ENCODE measurements at places on chromosomes 5 and 9.

GRCh38 chr9:70607926-70608325 is 193.5 kb upstream of the KLF9 start:
- DNase-seq = no peak

DNA sequence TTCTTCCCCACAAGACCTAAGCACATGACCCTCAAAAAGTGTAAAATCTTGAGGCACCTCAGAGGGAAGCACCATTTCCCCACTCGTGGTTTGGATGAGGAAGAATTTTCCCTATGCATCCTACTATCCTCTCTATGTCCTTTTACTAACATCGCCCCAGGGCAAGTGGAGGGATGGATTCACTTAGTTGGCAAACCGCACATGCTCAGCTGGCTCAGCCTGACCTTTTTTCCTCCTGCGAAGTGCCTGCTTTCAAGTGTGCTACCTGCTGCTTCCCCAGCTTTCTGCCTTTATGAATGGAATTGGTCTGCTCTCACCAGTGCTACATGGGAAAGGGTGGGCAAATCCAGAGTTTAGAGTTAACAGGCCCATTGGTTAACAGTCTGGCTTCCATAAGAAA is 56.6 kb upstream of the IFNK start:
- DNase-seq = no peak

DNA sequence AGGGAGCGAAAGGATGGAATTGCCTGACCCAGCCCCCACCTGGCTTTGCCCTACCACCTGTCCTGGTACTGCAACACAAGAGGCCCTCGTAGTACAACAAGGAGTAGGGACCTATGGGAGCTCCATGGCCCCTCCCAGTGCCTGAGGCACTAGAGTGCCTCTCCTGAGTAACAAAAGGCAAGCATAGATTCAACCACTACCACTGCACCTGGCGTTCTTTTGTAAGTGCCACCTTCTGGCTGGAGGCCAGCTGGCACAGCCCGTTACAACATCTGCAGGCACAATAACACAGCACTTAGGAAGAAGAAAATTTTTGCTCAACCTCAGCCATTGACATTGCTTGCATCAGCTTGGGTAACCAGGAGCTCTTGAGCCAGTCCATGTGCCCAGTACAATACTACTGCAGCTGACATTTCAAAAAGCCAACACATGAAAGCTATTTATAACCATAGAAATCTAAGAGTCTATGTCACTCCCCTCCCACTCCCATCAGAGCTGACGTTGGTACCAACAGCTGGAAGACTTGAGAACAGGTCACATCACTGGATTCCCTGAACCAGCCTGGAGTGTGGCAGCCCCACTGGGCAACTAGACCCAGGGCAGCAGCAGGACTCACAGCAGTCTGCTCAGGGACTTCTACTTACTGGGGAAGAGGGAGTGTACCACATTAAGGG is 17.7 kb upstream of the FAM174A start:
- DNase-seq = no peak

DNA sequence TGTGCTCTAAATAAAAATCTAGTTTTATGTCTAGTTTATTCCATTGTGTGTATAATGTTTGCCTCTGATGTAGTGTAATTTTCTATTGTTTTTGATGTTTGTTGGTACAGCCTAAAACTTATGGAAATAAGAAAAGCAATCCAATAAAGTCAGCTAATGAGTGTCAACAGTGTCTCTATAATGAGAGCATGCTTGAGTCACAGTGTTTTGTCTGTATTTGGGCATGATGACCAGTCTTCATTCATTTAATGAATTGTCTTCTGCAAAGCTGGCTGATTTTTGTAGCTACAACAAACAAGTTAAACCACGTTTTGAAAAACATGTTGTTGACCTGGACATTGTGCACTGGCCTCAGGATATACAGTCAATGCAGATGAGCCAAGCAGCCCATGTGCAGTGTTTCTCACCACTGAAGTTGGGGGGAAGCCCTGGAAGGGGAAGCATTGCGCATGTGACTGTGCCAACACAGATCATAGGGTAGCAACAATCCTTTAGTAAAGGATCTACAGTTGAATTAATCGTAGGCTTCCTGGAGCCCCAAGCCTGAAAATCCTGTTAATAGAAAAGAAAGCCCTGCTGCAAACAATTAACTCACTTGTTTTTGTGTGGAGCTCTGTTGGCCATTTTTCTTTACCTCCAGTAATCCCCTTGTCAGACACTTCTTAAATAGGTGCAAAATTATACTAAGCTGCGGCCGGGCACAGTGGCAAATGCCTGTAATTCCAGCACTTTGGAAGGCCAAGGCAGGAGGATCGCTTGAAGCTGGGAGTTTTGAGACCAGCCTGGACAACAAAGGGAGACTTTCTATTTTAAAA is 88.0 kb downstream of the INIP start:
- DNase-seq = no peak

DNA sequence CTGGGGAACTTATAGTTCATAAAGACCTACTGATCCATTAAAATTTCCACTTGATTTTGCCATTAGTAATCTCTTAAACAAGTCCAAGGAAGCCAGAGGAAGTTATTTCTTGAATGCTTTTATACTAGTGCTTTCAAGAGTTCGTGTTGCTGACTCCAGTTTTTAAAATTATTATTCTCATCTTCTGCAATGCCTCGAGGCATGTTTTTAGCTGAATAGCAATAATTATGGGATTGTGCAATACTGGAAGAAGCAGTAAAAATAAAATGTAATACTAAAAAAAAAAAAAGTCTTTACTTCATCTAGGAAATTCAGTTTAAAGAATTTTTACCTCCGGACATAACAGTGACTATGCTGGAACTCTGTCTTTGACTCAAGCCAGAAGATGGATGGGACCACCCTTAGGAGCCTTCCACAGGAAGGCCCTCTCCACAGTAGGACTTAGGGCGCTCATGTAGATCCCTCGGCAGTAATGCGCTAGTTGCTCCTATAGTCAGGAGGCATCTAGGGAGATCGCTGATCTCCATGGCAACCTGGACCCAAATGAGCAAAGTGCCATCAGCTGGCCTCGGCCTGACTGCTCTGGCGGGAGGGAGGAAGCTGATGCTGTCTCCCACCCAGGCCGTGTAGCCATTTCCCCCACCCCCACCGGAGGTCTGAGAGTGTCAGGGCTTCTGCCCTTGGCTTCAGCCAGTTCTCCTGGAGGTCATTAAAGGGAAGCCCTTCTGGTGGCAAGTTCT is 56.7 kb downstream of the DAPK1 start:
- DNase-seq = no peak

- no peak for DNase-seq
These were observed 939.1 kb upstream of the ACO1 start for GRCh38 chr9:31445357-31445756.

DNA sequence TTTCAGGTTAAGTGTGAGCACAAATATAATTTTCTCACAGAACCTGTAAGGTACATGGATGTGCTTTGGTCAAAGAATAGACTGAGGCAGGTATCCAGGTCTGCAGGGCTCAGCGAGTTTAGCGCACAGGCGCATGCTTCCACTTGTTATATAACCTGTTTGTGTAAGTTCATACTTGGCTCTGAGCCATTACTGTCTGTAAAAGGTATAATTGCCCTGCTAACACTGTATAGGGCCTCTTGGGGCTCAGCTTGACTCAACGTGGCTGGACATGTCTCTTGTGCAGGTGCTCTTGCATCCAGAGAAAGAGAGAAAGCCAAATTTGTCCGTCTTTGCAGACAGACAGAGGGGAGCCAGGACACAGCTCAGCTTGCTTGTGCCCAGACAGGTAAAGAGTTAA is 759.6 kb downstream of the MTRR start:
- DNase-seq = no peak

GRCh38 chr5:101024299-101024698 is 121.2 kb upstream of the ST8SIA4 start:
- DNase-seq = no peak

DNA sequence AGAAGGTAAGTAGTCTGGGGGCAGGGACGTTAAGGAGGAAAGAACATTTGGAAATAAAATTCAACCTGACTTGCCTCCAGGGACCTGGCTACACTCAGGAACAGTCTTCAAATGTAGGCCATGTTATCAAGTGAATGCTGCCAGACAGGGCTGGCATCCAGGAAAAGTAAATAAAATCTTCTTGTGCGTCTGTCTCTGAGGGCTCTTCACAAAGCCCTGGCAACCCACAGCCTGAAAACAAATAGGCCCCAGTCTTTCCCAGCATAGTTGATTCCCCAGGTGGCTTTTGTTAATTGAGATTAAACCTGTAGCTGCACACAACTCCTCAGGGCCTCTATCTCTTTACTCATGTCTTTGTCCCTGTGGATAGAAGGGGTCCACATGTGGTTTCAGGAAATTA is 55.4 kb downstream of the STK32A start:
- DNase-seq = no peak

GRCh38 chr9:15238646-15239045 is 68.4 kb downstream of the TTC39B start:
- DNase-seq = no peak

Data from stimulated activated CD4-positive, alpha-beta T cell treated with anti-CD3 and anti-CD28 coated beads, Interleukin-4, amount 100 ng/mL, for 24 hours (primary cell).